ENCODE measurements at places on chromosomes 3 and 15.

- DNase-seq: no peak
Observed at GRCh38 chr15:38516626-38517025, 48.0 kb downstream of the RASGRP1 start.

GRCh38 chr15:58038426-58039078 lies 27.0 kb downstream of the ALDH1A2 start:
- no peak for DNase-seq

GRCh38 chr3:11618904-11619303 lies 24.8 kb downstream of the VGLL4 start:
- no peak for DNase-seq

- no peak for DNase-seq
Observed at GRCh38 chr3:196159526-196159925, 51.7 kb downstream of the ZDHHC19 start.

GRCh38 chr3:52439426-52440248 lies 5.3 kb downstream of the SEMA3G start:
- no peak for DNase-seq

DNA sequence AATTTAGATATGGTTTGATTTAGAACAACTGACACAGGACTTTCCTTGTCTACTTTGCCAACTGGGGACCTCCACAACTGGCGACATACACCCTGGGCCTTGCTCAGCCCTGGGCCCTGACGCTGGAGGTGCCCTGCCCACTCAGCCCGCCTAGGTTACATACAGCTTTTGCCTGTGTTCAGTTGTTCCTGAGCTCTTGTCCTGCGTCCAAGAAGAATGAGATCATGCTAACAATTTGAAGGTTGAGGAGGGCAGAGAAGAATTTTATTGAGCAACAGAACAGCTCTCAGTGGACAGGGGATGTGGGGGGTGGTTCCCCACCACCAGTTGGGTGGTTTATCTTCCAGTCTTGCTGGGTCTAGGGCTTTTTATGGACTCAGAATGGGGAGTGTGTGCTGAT lies 67.9 kb downstream of the IQCH start:
- no peak for DNase-seq

DNA sequence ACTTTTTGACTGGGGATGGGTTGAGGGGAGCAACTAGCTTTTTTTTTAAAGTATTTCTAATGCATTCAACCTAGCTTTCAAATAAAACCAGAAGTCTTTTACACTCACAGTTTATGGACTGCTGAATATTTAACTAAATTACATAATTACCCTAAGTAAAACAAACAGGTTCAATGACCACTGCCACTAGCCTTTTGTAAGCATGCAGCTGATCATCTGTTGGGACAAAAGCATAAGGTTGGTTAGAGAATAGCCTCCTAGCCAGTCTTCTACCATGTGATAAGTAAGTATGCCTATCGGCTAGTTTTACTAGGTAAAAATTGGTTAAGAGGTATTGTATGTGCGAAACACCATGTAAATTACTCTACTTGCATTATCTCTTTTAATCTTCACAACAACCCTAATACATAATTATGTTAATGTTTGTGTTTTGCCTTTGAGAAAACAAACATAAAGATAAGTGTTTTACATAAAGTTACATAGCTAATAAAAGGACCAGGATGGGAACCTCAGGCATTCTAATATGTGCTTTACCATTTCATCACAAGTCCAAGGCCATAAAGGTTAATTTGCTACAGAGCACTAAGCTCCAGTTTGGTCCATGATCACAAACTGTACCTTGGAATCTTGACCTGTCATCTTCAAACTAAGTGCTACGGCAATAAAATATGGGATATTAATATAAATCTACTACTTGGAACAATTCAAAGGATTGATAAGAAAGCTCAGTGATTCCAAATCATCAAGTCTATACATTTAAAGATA lies 13.2 kb downstream of the PFN2 start:
- no peak for DNase-seq

DNA sequence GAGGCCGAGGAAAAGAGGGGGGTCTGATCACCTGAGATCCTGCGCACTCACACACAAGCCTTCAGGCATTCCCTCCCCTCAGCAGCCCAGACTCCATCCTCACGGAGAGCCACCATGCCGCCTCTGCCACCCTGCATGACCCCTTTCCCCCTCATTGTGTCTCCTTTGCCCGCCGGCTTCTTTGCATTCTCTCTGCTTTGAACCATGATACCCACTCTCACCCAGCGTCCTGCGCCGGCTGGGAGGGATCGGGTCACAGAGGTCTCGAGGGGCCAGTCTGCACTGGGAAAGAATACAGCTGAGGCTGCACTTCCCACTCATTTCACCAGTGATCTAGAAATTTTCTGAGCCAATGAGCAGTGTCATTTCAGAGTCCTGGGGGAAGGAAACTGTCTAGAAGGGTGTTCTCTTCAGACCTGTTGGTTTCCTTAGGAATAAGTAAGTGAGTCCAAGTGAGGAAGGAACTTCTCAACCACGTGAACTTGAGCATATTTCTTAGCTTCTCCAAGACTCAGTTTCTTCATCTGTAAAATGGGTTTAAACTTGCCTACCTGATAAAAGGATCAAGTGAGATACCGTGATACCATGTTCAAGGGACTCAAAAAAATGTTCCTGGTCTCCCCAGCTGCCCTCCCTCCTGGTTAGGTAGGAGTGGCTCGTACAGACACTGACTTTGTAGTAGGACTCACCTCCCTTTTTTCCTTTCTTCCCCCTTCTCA lies 96.7 kb downstream of the TOP2B start:
- no peak for DNase-seq

- no peak for DNase-seq
Observed at GRCh38 chr3:99700631-99701268, 62.4 kb downstream of the COL8A1 start.

DNA sequence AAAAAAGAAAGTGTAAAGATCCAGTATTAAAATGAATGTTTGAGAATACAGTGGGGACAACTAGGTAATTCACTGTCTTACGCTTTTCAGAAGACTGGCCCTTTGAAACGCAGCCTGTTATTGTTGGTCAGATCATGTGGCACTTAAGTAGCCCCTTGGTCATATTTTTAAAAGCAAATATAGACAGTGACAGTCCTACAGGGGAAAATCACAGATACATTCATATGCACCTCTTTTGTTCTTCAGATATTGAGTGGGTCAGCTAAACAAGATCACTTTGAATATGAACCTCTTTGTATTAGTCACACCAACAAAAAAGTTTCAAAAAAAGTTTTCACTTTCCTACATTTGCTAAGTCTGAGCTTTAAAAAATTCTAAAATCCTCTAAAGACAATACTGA lies 36.0 kb downstream of the TIGIT start:
- no peak for DNase-seq

GRCh38 chr3:127784865-127785710 lies 37.2 kb downstream of the MGLL start:
- DNase-seq: no peak

GRCh38 chr3:106167728-106168127 lies 298.9 kb upstream of the CBLB start:
- DNase-seq: no peak

GRCh38 chr3:41193794-41194539 lies 5.3 kb upstream of the CTNNB1 start:
- no peak for DNase-seq

DNA sequence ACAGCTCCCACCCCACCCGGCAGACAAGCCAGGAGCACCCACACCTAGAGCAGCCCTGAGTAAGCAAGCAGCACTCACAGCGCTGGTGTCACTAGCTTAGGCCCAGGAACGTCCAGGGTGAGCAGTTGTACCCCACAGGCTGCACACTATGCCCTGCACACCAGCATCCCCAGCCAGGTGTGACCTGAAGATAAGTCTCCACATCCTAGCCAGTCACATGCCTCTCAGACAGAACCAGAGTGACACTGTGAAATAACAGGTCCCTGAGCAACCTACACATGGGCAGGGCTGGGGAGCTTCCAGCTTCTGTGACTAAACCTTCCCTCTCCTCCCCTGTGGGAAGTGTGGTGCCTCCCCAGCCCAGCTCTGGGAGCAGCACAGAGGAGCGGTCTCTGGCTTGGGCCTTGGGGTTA lies 253.6 kb downstream of the UACA start:
- DNase-seq: no peak

DNA sequence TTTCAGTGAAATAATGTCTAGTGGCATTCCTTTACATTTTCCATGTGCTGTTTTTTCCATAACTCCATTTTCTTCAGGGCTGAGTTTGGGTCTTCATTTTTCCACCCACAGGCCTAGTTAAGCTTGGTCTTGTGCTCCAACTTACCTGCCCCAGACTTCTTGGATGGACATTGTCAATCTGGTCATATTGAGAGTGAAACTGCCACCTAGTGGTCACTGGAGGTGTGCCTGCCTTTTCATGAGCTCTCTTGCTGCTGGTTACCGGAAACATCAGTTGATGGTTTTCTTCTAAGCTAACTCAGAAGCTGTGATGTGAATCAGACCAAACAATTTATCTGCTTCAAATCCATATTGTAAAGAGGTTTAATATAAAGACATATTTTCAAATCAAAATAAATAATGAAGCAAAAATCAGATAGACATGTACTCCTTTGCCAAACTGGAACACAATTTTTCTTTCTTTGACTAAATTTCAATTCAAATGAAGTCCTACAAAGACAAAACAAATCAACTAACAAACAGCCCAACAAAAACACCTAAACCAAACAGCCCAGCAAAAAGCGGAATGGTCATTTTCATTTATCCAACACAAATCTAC lies 135.1 kb upstream of the RASGRP1 start:
- DNase-seq: no peak

DNA sequence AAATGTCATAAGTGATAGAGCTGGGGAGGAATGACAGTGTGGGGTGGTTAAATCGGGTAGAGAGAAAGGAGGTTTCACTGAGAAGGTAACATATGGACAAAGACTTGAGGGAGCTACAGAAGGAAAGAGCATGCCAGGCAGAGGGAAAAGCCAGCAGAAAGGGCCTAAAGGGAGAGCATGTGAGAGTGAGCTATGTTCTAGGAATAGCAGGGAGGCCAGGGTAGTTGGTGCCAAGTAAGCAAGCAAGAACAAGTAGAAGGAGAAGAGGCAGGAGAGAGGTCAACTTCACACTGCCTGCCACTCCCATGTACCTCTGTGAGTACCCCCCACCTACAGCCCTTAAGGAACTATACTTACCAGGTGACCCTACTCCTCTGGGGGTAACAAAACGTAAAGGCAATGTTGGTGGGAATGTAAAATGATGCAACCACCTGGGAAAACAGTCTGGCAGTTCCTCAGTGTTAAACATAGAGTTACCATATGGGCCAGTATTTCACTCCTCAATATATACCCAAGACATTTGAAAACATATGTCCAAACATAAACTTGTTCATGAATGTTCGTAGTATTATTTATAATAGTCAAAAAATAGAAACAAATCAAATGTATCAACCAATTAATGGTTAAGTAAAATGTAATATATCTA lies 67.6 kb downstream of the SFMBT1 start:
- no peak for DNase-seq

- DNase-seq: no peak
Observed at GRCh38 chr3:15825016-15825415, 27.2 kb upstream of the ANKRD28 start.

DNA sequence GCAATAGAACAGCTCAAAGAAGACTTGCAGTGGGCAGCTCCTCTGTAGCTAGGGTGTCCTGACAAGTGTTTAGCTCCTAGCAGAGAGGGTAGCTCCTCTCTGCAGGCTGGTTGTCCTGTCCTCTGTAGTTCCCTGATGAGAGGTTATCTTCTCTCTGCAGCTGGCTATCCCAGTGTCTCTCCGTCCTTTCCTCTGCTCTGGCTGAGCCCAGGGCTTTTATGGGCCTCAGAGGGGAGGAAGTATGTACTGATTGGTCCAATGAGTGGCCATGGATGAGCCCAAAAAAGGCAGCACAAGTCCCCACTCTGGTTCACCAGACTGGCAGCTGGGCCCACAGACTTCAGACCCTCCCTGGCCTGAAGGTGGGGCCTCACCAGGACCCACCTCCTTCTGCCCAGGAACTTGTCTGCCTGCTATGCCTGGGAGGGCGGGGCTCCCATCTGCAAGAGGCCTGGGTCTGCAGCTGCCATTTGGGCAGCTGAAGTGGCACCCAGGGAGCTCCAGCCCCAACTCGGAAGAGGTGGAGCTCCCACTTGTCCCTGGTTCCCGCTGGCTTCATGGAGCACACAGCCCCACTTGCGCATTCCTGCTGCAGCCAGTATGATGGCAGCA lies 27.2 kb upstream of the MEX3B start:
- DNase-seq: no peak

DNA sequence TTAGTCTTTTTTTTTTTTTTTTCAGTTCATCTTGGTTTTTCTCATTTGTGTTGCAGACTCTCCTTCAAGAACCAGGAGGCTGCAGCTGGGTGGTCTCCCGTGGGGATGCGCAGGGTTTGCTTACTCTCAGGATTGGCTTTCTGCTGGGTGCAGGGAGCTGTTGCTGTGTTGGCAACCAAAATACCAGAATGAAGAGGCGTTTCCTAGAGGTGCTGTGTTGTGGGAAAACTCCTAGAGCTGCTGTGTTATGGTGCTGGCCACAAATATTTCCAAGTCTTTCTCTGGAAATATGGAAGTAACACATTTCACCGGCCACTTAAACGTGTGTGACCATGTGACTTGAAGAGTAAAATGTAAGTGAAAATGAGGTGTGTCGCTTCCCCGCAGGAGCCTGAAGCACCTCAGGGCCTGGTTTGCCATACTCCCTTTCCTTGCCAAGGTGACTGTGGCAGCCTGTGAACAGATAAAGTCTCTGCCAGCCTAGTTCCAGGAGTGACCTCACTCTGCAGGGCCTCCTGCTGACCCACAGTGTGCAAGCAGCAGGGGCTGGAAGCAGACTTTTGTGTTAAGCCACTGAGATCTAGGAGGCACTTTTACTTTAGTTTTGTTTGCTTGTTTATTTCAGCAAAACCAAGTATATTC lies 258.9 kb downstream of the ADAMTS17 start:
- no peak for DNase-seq

DNA sequence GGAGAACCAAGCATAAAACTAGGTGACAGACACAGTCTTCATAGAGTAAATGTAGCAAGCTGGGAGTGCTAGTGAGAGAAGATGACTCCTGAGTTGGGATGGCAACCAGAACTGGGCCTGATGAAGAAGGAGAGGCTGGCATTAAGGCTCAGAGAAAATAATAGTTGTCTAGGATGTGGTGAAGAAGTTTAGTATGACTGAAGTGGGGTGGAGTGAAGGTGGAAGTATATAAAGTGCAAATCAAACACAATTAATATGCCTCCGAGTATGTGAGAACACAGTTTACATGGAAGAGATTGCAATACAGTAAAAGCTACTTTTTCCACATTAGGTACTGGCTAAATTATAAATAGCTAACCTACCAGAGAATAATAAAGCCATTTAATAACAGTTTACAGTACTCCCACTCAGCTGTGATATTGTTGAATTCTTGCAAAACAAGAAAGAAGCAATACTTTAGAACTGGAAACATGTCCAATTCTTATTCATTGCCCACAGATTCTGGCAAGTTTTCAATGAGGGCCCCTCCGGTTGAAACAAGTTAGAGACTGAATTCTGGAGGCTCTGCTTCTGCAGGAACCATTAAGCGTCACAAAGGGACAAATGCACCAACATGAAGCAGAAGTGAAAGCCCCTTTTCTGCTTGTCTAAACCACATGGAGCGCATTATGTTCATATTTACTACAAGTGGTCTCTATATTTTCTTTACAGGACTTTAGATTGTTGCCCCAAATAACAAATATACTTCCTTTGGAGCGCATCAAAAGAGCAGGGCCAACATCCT lies 243.7 kb downstream of the SLC9A9 start:
- no peak for DNase-seq

GRCh38 chr3:115341208-115341607 lies 194.1 kb upstream of the ZBTB20 start:
- DNase-seq: no peak

Data from stimulated activated CD8-positive, alpha-beta memory T cell treated with anti-CD3 and anti-CD28 coated beads, Interleukin-15, amount 100 ng/mL, for 24 hours (primary cell).